ENCODE measurements at places on chromosomes 2 and 18.

DNA sequence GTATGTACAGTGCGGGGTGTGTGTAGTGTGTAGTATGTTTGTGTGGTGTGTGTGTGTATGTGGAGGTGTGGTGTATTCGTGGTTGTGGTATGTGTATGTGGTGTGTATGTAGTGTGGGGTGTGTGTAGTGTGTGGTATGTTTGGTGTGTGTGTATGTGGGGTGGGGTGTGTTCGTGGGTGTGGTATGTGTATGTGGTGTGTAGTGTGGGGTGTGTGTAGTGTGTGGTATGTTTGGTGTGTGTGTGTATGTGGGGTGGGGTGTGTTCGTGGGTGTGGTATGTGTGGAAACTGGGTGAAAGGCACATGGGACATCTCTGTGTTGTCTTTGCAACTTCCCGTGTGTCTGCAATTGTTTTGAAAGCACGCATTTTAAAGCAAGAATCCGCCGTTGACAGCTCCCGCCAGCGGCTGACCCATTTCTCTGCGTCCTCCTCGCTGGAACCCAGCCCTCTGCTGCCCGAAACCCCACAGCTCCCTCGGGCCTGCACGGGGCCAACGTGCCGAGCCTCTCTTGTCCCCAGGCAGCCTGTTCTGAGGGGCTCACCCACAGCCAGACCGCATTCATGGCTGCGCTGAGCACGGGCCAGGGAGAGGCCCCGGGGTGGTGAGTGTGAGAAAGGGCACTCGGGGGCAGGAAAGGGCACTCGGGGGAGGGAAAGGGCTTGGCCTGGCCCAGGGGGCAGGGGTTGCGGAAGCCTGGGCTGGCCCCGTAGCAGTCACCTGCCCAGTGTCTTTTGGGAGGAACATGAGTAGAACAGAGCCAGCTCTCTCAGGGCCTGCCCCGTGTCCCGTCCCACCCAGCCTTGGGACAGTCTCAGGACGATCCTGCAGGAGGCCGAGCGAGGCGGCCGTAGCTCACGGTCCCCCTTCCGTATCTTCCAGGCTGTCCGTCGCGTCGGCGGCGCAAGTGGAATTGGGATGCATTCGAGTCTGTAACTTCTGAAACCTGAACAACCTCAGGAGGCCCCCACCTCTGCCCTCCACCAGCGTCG is 61.4 kb downstream of the TWIST2 start:
- peak; percentile 18 for DNase-seq

DNA sequence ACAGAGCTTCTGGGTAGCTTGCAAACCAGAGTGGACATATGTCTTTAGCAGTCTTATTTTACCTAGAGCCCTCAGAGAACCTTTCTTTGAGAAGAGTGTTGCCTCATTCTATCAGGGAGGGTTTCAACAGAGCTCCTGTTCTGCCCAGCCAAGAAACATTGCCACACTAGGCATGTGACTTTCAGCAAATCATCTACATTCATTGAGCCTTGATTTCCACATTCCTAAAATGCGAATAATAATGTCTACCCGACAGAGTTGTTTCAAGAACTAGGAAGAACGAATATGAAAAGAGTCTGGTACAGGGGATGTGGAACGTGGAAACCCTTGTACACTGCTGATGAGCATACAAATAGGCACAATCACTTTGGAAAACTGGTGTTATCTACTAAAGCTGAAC is 7.8 kb upstream of the PRKAG3 start:
- DNase-seq = no peak

- DNase-seq = no peak
Measured at GRCh38 chr2:136750065-136750464, 15.3 kb upstream of the THSD7B start.

GRCh38 chr2:134244587-134244986 is 9.3 kb upstream of the MGAT5 start:
- DNase-seq = no peak

GRCh38 chr2:86747711-86748639 is 27.9 kb downstream of the RMND5A start:
- DNase-seq = peak; percentile 88

DNA sequence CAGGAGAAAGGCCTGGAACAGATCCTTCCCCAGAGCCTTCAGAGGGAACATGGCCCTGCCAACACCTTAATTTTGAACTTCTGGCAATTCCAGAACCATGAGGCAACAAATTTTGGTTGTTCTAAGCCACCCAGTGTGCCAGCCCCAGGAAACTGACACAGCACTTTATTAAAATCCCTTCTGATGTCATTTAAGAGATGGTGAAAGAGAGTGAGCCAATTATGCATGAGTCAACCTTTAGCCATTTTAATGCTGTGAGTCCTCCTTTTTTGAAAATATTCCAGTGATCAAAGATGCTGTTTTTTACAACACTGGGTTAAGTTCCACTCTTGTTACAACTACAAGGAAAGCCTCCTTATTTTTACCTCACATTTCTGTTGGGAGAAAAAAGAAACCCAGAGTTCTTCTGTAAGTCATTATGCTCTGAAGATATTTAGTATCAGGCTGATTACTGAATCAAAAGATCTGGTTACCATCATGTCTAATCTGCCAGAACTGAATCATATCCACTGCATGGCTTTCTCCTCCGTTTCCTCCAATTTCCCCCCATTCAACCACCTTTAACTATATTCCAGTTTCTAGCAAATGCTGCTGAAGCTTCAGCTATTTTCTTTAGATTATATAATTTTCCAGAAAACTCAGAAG is 235.4 kb downstream of the TXNL1 start:
- peak; percentile 87 for DNase-seq

GRCh38 chr18:62979900-62980299 is 264.6 kb downstream of the PHLPP1 start:
- no peak for DNase-seq

DNA sequence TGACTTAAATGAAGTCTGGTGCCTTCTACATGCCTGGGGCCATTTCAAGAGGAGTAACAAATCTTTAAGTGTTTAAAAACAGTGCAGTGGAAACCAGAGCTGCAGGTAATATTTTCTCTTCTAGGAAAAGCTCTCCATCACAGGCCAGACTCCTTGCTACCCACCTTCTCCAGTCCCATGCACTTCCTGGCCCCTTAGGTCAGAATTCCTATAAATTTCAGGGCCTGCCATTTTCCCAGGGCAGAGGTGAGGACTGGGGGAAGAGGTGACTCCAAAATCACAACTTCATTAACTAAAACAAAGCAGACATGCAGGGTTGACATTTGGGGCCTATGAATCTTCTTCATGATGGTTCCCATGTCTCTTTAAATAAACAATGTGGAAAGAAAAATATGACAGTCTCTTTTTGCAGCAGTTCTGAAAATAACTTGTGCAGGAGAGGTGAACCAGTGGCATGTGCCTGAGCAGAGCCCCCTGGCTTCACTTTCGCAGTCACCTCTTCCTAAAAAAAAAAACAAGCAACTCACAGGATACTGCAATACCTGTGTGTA is 63.7 kb upstream of the TANC1 start:
- no peak for DNase-seq

GRCh38 chr2:179224361-179224760 is 40.3 kb downstream of the SESTD1 start:
- no peak for DNase-seq

DNA sequence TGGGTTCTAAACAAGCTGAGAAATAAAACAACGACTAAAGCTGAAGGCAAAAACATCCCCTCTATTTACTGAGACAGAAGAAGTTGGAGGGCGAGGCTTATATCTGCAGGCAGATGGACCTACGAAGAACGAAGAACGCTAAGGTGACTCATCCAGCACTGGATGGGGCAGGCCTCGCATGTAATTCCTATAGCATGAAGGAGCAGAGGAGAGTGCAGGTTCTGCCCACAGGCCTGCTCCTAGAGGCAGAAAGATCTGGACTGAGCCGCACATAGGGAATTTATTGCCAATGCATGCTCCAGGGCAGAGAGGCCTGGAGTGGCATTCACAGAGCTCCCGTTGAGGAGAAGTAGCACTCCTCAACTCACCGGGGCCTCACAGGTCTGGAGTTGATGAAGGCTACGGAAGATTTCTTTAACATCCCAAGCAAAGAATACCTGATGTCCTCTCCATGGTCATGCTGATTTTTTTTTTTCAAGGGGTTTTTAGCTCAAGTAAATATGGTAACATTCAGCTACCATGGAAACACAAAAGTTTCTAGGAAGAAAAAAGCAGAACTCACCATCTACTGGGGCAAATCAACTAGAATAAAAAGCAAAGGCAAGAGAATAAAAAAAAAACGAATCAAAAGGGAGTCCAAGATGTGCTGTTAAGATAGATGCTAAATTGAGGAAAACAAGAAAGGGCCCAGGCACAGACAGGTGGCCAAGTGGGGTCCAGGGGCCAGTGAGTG is 10.4 kb upstream of the METTL21A start:
- no peak for DNase-seq

GRCh38 chr2:238148981-238149380 is 9.8 kb upstream of the ERFE start:
- no peak for DNase-seq

DNA sequence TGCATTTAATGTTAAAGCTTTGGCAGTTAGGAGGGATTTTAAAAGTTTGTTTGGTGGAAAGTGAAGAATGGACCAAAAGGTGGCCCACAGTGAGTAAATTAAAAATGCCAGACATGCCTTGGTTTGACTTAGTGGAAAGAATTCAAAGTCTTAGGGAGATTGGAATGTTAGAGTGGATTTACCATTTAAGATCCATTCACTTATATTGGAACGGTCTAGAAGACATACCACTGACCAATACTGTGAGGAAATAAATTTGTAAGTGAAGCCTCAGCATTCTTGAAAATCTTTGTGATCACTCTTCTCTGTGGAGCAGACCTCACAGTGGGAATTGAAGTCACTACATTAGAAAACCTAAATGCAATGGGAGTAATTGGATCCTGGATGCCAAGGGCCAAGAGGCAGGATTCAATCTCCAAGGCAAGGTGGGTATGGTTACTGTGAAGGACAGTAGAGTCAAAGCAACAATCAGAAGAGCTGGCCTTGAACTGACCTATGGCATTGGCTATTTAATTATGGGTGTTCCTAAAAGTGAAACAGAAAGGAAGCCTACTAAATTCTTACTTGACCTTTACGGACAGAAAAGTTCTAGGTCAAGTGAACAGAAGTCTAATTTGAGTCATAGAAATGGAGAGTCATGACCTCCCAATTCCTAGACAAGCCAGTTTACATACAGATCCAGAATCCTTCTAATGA is 40.2 kb upstream of the VRK2 start:
- peak; percentile 37 for DNase-seq
